ENCODE measurements at places on chromosomes 16 and 17.

DNA sequence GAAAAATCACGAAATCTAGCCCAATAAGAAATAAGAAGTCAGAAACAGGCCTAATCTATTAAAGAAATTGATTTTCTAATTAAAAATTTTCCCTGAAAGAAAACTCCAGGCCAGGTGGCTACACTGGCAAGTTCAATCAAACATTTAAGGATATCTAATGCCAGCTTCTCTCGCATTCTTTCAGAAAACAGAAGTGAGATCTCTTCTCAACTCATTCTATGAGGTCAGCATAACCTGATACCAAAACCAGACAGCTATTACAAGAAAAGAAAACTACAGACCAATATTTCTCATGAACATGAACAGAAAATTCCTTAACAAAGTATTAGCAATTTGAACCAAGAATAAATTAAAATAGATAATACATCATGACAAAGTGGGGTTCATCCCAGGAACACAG is 52.4 kb downstream of the AXIN2 start:
- no peak for ATAC-seq

DNA sequence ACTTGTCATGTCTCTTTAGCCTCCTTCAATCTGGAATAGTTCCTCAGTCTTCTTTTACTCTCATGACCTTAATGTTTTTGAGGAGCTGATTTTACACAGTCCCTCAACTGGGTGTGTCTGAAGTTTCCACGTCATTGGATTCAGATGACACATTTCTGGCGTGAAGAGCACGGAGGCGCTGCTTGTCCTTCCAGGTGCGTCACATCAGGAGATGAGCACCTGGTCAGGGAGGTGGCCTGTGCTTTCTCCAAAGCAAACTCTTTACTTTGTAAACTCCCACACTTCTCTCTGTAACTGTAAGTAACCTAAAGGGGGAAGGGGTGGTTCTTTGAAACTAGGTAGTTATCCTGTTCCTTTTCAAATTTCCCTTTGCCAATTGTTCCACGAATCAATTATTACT is 52.5 kb upstream of the MNT start:
- ATAC-seq: peak; percentile 64

DNA sequence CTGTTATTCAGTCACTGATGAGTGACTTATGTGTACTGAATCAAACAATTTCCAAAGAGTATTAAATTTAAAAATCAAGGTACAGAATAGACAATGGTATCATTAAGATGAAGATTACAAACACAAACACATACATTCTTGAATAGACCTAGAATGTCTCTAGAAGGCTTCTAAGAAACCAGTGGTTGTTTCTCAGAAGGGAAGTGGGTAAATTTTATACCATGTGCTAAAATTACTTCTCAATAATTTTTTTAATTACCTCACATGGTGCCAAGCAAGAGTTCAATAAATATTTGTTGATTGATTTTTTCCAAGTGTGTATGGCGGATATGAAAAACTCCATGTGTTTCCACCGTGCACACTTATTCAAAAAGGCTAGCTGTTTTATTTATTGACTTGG is 6.4 kb downstream of the DYNLRB2 start:
- no peak for ATAC-seq

DNA sequence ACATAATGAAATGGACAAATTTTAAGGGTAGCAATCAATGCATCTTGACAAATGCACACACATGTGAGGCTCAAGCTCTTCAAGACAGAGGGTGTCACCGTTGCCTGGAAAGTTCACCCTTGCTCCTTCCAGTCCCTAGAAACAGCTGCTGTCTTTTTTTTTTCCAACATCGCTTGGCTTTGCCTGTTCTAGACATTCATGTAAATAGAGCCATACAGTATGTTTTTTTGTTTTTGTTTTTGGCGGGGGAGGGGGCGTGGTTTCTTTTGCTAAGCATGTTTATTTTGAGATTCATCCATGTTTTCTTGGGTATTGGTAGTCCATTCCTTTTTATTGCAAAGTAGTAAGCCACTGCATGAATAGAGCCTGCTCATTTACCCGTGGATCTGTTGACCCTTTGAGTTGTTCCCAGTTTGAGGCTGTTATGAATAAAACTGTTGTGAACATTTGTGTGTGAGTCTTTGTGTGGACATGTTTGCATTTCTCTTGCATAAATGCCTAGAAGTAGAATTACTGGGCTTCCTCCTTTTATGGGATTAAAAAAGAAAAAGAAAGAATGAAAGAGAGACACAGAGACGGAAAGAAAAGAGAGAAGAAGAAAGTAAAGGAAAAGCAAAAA is 78.4 kb downstream of the NT5M start:
- no peak for ATAC-seq

- ATAC-seq: no peak
These were observed 284.8 kb upstream of the CCL2 start for GRCh38 chr17:33970279-33970678.

- ATAC-seq: peak; percentile 12
These were observed 33.6 kb upstream of the CACNG4 start for GRCh38 chr17:66930933-66931332.

- peak; percentile 91 for ATAC-seq
These were observed 55.9 kb upstream of the PLCG2 start for GRCh38 chr16:81723098-81723723.

GRCh38 chr17:47620503-47621245 is 29.0 kb upstream of the KPNB1 start:
- no peak for ATAC-seq

GRCh38 chr17:45021607-45022287 is 29.7 kb downstream of the DCAKD start:
- peak; percentile 85 for ATAC-seq

DNA sequence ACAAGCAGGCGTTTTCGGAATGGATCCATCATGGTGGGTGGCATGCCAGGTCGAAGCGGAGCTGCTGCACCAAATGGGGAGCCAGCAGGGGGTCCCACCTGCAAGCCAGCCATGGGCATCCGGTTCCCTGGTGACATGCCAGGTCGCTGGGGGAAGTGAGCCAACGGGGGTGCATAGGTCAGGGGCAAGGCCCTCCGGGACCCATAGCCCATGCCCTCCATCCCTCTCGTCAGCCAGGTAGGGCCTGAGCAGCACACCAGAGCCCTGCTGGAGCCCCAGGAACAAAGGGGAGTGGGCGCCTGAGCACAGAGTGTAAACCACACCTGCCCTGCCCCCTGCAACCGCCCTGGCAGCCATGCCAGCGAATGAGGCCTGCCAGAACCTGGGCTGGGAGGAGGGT is 5.0 kb downstream of the SMARCD2 start:
- ATAC-seq: no peak

DNA sequence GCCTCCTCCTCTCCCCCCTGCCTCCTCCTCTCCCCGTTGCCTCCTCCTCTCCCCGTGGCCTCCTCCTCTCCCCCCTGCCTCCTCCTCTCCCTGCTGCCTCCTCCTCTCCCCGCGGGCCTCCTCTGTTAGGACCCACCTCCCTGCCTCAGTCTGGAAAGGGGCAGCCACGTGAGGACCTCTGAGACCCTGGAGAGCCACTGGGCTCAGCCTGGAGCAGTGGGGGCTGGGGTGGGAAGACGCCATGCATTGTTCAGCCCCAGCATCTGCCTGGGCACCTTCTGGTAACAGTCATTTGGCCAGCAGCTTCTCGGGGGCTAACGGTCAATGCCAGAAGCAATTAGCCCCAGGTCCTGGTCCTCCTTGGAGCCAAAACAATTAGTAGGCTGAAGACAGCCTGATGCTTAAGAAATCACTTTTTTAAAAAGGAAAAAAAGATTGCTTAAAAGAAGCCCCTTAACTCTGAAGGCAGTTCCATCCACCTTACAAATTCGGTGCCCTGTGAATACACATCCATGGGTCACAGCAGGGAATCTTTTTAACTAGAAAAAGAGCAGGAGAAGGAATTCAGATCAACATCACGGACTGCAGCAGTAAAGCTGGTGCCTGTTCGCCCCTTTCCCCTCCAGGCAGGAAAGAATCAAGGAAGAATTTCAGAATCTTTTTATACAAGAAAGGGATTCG is 29.8 kb downstream of the NXN start:
- no peak for ATAC-seq

DNA sequence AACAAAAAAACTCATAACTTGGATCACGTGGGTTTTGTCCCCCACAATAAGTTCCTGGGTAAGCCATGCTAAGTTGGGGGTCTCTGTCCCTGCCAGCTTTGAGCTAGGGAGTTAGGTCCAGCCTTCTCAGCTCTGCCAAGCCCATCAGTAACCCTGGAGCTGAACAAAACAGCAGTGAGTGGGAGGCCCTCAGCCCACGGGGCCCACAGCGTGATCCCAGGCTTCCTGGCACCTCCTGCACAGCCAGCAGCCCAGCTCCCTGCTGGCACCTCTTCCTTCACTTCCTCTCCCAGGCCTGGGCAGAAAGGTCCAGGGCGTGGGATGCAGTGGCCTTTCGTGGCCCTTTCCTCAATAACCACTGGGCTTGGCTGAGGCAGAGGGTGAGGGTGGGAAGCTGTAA is 35.5 kb upstream of the CDC42EP4 start:
- ATAC-seq: no peak

- ATAC-seq: no peak
These were observed 238.1 kb upstream of the CDH5 start for GRCh38 chr16:66128371-66128770.

GRCh38 chr16:9139965-9140364 is 48.5 kb downstream of the HAPSTR1 start:
- ATAC-seq: peak; percentile 60

- ATAC-seq: no peak
These were observed 30.4 kb downstream of the PPM1D start for GRCh38 chr17:60630352-60630751.

- peak; percentile 59 for ATAC-seq
These were observed 116.9 kb upstream of the CACNG3 start for GRCh38 chr16:24139282-24139681.

DNA sequence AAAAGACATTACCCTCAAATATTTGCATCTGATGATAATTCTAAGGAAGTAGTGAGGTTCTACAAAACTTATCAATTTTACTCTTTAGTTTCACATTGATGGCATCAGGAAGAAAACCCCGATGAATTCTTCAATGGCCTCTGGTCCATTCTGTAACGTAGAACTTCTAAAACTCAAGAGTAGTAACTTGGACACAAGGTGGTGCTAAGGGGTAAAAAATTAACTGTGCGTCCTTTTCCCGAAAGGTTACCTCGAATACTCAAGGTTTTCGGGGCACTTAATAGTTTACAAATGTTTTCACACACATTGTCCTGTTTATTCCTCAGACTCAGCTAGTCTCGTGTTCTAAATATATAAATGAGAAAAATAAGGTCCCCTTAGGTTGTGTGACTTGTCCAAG is 517.3 kb upstream of the ZFHX3 start:
- ATAC-seq: no peak

GRCh38 chr16:27313422-27314160 is at the start of gene IL4R:
Gene IL4R (plus strand): TSS chr16:27313974. CDS start chr16:27340204, 26,230 bp downstream.
- peak; percentile 71 for ATAC-seq

DNA sequence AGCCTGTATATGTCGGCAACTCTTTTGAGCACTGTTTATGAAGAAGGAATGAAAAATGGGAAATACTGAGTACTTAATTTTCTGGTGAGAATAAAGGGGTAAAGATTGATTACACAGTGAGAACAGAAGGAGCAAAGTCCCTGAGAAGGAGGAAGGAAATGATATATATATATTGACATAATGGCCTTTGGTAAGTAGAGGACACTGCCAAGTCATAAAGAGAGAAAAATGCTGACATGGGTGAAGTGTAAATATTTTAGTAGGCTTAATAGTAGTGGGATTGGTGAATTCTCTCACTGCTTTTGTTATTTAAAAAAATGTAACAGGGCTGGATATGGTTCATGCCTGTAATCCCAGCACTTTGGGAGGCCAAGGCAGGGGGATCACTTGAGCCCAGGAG is 16.2 kb downstream of the VMP1 start:
- no peak for ATAC-seq

- ATAC-seq: no peak
These were observed 70.7 kb upstream of the GNAO1 start for GRCh38 chr16:56120447-56121155.

- ATAC-seq: no peak
These were observed 336.2 kb upstream of the PMFBP1 start for GRCh38 chr16:72508191-72508590.

- ATAC-seq: no peak
These were observed 63.8 kb downstream of the SEC14L1 start for GRCh38 chr17:77204536-77204935.

DNA sequence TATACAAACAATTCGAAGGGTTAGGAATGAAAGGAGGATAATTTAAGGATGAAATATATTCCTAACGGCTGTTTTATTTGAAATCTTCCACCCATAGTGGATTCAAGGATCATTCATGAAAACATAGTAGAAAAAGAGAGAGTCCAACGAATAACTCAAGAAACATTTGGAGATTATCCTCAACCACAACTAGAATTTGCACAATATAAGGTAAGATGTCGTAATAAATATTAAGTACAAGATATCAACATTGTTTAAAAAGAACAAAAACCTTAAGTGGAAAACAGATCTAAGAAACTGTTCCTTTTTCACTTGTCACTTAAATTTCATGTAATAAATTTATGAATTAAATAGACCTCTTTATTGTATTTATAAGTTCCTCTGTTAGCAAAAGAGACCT is 9.2 kb upstream of the ATMIN start:
- no peak for ATAC-seq

GRCh38 chr16:19384656-19385055 is 33.0 kb upstream of the TMC5 start:
- ATAC-seq: no peak

DNA sequence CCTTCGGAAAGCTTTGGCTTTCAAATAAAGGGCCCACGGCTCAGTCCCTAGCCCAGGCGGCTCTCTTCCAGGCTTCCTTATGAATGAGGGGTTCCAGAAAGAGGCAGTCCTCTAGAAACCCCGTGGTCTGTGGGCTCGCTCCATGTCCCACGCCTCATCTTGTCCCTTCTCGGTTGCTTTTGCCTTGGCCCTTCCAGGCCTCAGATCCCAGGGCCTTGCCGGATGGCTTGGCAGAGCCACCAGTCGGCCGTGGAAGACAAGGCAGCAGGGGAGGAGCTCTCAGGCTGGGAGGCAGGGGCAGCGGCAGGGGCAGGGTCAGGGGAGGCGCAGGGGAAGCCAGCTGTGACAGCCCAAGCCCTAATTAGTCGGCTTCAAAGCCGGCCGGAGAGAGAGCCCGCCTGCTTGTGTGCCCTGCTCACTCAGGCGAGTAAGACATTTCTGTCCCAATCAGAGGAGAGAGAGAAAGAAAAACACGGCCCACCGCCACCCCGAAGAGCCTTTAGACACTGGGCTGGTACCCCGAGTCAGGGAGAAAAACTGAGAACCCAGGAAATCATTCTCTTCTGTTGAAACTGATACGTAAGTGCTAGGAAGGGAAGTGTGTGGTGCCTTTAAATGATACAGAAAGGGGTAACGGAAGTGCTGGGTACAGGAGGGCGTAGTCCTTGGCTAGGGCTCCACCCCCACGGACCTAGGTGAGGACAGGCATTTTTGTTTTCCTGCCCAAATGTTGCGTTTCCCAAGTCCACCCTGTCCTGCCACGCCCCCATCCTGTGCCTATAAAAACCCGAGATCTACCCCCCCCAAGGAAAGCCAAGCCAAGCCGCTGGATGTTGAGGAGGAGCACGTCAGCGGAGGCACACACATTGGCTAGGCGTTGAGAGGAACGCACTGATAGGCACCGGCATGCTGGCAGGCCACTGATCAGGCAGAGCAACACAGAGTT is 27.8 kb upstream of the MEIOC start:
- ATAC-seq: peak; percentile 88

DNA sequence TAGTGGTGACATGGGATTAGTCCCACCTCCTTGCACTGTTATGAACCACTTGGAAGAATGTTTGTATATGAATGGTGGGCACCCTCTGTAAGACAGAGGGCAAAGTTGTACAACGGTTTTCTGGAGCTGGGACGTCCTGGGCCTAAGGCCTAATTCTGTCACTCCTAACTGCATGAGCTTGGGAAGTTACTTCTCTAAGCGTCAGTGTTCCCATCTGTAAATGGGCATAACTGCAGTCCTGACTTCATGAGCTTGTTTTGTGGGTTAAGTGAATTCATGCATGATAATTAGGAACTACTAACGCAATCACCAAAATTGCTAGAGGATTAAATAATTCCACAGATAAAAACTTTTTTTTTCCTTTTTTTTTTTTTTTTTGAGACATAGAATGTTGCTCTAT is 1.8 kb downstream of the TBC1D16 start:
- no peak for ATAC-seq

Measured in stimulated activated memory B cell treated with anti-CD40 and anti-IgM and Interleukin-4, amounts not matched to agents 10 μg/mL and 1 μg/mL and 100 μg/mL, for 72 hours (primary cell).